ENCODE measurements at places on chromosomes 3 and 15.

- no peak for DNase-seq
Observed at GRCh38 chr15:31177951-31178350, 76.4 kb upstream of the TRPM1 start.

DNA sequence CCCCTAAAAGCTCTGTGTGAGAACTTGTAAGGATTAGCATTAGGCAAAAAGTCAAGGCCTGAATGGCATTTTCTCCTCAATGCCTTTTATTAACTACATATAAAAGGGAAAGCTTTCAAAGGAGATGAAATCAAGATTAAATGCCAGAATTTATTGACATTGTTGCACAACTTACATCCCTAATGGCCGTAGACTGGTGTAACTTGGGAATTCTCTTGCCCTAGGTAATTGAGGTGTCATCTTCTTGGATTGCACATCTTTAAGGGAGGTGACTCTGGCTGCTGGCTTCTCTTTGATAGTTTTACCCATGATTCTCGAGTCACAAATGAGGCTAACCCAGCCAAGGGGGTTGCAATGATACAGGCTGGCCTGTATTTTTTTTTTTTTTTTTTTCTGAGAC lies 249.1 kb downstream of the TBL1XR1 start:
- no peak for DNase-seq

- DNase-seq: no peak
Observed at GRCh38 chr15:70053001-70053715, 44.6 kb downstream of the TLE3 start.

DNA sequence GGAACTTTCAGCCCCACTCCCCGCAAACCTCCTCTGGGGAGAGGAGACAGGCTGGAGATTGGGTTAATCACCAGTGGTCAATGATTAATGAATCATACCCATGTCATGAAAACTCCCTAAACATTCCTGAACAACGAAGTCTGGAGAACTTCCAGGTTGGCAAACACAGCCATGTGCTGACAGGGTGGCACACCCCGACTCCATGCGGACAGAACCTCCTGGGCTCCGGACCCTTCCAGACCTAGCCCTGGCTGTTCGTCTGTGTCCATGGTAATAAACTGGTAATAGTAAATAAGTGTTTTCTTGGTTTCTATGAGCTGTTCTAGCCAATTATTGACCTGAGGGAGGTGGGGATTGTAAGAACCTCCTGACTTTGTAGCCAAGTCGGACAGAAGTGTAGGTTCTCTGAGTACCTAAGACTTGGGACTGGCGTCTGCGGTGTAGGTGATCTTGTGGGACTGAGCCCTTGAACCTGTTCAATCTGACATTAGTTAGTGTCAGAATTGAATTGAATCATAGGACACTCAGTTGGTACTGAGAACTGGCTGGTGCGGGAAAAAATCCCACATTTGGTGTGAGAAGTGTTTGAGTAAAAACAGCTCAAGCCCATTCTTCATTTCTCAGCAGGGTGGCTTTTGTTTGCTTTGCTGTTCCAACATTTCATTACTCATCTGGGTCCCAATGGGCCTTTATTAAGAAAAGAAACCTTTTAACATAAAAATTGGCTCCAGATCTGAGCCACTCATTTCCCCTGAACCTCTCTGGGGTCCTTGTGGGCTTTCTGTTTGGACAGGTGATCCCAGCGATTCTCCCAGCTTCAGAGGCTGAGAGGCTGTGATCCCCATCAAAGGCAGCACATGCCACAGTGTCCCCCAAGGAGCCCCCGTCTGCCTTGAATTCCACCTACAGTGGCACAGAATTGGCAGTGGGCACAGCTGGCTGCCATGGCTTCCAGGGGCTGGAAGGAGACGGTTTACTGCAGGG lies 151.0 kb downstream of the TJP1 start:
- DNase-seq: no peak

- DNase-seq: no peak
Observed at GRCh38 chr3:49567406-49567805, 13.1 kb downstream of the BSN start.

DNA sequence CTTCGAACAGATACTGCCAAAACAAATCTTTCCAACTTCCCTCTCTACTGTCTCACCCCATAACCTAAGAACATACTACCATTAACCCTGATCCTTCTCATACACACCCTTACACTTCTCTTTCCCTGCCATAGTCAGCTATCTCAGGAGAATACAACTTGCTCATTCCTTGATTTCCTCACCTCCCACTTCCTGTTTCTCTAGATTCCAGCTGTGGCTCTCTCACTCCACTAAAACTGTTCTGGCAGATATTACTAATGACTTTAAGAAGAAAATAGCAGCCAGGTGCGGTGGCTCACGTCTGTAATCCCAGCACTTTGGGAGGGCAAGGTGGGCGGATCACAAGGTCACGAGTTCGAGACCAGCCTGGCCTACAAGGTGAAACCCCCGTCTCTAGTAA lies 4.6 kb downstream of the LSG1 start:
- DNase-seq: no peak

- DNase-seq: no peak
Observed at GRCh38 chr3:18790384-18790783, 357.9 kb upstream of the KCNH8 start.

- no peak for DNase-seq
Observed at GRCh38 chr3:10272977-10273376, 19.8 kb downstream of the GHRL start.
